Thoracic aorta (tissue), 2 donors: ENCODE measurements at places on chromosomes 7 and 10.

- DNase-seq = no peak
Observed at GRCh38 chr7:23938937-23939552, 229.0 kb downstream of the STK31 start.

DNA sequence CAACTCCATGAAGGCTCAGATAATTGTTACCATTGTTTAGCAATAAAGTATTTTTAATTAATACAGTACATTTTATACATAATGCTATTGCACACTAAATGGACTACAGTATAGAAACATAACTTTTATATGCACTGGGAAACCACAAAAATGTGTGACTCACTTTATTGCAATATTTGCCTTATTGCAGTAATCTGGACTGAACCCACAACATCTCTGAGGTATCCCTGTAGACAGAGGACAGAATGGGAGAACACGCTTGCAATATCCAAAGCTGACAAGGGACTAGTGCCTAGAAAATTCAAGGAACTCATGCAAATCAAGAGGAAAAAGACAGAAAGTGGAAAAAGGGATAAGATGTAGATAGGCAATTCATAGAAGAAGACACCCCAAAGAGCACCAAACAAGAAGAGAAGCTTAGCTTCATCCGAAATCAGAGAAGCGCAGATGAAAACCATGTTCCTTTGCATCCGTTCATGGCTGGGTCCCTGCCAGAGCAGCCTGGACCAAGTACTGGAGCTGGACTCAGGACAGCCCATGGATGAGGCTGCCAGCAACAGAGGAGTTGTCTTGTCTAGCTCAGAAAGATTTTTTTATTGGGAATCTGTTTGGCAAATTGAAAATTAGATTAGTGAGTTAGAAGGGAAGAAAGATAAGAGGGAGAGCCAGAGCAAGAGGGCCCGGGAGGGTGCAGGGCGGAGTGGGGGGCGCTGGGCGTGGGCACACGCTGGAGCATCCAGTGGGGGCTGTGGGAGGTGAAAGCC lies 16.0 kb upstream of the GALNTL5 start:
- no peak for DNase-seq

- DNase-seq = peak; percentile 18
Observed at GRCh38 chr10:10605551-10606081, 412.1 kb upstream of the CELF2 start.

DNA sequence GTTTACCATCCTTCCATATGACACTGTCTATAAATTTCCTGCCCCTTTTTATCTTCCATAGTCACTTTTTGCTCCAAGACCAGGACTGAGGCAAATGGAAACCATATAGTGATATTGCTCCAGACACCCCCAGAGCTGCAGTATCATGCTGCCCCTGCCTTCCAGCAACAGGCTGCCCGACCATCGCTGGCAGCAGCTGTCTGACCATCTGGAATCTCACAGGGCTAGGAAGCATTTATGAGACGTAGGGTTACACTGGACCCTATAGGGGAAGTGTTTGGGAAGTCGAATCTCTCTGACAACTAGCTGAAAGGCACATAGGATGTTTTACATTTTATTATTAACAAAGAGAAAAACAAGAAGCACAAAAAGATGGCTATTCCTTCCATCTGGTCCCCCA lies 19.4 kb downstream of the ENO4 start:
- DNase-seq = no peak

DNA sequence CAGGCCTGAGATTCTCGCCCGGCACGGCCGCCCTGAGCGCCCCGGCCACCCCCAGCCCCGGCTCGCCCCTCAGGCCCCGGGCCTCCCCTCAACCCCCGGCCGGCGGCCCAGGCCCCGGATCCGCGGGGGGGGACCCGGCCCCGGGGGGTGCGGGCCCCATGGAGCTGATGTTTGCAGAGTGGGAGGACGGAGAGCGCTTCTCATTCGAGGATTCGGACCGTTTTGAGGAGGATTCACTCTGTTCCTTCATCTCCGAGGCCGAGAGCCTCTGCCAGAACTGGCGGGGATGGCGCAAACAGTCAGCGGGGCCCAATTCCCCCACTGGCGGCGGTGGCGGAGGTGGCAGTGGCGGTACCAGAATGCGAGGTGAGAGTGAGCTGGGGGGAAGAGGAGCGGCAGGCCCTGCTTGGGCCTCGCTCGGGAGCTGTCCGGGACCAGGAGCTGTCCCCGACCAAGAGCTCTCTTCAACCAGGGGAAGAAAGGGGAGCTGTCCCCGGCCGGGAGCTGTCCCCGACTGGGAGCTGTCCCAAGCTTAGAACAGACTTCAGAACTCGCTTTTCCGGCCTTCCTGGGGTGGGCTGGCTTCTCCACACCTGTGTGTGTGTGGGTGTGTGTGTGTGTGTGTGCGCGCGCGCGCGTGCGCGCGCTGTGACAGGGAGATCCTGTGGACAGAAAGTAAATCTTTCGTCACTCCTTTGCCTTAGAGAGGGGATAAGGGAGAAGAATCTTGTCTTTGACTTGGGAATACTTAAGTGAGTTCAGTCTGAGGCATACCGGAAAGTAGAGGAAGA lies 510 bp downstream of the ZSWIM8 start:
- no peak for DNase-seq

GRCh38 chr10:107444443-107444842 lies 279.9 kb upstream of the SORCS1 start:
- no peak for DNase-seq

GRCh38 chr10:29608062-29608461 lies 26.7 kb downstream of the SVIL start:
- no peak for DNase-seq

DNA sequence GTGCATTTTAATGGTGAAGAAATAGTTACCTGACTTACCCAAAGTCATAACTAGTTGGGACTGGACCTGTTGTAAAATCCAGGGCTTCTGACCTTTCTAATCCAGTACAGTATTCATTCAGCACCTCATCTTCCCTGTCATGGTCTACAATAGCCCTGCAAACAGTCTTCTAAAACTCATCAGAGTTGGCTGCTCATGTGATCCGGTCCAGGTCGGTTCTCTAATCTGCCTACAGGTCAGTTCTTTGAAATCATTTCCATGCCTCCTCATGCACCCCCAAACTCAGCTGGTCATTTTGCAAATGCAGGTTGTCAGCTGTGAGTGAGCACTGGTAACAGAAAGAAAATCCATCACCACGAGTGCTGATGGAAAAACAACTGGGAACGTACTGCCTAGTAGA lies 451.6 kb upstream of the GALNT17 start:
- DNase-seq = no peak

DNA sequence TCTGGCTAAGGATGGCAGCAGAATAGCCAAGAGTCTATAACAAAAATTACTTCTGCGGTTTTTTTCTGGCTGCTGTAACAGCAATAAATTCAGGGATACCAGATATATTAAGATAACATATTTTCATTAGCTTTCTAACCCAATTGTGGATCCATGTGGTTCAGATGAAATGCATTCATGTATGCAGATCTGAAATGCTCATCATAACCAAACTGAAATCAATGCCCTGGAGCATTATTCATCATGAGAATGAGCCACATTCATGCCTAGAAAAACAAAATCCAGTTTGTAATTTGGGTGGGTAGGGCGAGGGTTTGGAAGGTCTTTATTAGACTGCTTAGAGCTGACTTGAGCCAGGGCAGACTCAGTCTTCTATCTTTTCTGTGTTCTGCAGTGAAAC lies 69.8 kb upstream of the SEMA3A start:
- no peak for DNase-seq

DNA sequence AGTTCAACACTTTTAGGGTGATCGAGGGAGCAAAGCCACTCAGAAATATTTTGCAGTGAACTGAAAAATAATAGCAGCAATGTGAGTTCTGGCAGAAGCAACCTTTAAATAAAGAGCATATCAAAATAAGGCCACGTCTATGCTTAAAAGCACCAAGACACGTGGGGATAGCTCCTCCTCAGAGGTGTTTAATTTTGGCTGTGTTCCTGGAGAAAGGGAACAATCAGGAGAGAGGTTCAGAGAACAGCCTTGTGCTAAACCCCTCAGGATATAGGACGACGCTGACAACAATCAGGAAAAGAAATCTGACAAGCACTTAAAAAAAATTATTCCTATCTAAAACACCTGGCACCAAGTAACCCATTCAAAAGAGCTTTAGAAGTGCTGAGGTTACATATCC lies 471.9 kb upstream of the CELF2 start:
- DNase-seq = no peak

- no peak for DNase-seq
Observed at GRCh38 chr7:98852826-98853225, 17.0 kb downstream of the TMEM130 start.

GRCh38 chr7:127207806-127208205 lies 44.9 kb downstream of the GRM8 start:
- no peak for DNase-seq

GRCh38 chr10:99698504-99699080 lies 33.3 kb downstream of the COX15 start:
- no peak for DNase-seq

- DNase-seq = no peak
Observed at GRCh38 chr10:12540341-12540781, 191.0 kb downstream of the CAMK1D start.

GRCh38 chr10:132637477-132638129 lies 100.0 kb downstream of the INPP5A start:
- DNase-seq = no peak

GRCh38 chr10:29849886-29850285 lies 209.5 kb downstream of the JCAD start:
- DNase-seq = no peak

DNA sequence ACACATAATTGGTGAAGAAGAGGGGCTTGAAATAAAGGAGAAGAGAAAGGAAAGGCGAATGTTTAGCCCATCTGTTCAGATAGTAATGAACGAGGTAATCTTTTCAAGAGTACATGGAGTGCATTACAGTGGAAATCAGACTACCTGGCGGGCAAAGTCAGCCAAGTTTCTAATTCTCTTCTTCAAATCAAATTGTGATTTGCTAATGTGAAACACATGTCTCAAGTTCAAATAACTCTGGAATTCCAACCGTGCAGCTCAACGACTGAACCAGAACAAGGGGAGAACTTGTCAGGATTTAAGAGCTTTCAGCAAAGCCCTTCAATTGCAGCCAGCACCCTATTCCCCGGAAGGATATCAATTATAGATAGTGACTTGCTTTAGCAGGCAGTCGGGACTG lies 216.9 kb downstream of the GLI3 start:
- no peak for DNase-seq

DNA sequence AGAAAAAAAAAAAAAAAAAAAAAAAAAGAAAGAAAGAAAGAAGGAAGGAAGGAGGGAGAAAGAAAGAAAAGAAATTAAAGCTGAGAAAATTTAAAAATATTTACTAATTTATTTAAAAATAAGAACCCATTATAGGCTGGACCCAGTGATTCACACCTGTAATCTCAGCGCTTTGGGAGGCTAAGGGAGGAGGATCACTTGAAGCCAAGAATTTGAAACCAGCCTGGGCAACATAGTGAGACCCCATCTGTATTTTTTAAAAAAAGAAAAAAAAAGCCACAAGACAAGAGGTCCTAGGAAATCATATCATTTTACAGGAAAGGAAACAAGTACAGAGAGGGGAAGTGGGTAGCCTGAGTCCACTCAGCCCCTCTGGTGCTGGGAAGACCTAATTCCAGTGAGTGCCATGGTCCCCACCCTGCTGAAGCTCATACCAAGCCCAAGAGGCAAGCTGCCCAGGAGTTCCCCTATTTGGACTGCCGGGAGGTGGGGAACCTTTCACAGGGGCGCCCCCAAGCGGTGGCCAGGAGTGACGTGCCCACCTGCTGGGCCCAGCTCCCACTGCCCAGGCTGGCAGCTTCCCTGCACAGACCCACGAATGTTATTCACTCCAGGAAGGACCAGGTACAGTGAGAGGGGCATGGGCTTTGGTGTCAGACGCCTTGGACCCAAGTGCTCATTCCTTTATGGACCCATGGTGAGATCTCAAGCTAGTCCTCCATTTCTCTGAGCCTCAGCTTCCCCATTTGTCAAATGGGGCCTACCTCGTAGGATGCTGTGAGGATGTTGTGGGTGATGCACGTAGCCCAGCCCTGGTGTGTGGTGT lies 133.6 kb downstream of the ZMIZ1 start:
- no peak for DNase-seq

DNA sequence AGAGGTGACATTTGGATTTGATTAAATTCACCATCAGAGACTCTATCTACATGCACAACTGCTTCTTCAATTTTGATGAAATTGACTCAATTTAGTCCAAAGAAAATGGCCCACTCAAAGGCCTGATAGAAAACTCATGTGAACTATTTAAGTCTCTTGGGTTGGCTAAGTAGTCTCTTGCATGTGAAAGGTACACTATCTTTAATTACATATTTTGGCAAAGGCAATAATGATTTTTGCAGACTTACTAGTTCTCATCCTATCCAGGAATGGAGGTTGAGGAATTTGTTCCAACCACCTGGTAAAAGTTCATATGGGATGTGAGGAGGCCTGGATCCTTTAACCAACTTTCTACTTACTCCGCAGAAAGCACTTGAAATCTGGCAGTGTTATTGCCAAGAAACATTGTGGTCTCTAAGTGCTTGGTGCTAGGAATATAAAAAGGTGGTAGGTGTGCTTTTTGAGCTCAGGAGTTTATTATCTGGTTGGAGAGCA lies 618.6 kb upstream of the MKI67 start:
- no peak for DNase-seq

- no peak for DNase-seq
Observed at GRCh38 chr10:122308417-122309141, 37.5 kb downstream of the BTBD16 start.

- no peak for DNase-seq
Observed at GRCh38 chr7:81791568-81792518, 22.0 kb upstream of the HGF start.

DNA sequence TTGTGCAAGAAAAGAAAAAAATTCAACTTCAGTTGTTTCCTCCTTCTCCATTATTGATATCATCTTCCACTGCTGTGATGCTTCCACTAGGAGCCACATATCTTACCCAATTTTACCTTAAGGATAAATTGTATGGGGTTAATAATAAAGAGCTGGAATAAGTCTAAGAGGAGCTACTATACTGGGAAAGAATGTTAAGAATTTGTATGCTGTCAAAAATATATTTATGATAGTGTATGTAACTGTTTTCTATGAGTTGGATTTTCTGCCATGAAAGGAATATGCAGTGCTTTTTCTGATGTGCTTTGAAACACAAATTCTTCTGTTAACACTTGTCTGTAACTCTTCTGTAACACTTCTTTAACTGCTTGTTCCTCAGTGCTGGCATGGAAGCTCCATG lies 219.1 kb downstream of the VTI1A start:
- DNase-seq = no peak

- DNase-seq = no peak
Observed at GRCh38 chr7:37974711-37975110, 54.3 kb downstream of the EPDR1 start.

DNA sequence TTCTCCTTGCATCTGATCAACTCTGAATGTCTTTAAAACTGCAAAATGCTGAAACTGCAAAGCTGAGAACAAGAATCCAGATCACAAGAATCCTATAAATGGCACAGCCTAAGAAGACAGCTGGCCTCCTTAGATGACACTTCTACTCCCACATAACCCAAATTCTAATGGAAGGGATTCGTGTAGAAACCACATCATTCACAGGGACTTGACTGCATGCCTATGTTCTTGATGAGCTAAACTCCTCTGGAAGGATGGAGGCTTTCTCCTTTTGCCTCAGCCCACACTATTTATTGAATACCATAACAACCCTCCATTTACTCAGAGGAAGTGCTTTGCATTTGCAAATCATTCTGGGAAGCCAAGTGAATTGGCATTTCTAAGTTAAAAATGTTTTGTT lies 252.5 kb upstream of the VWC2 start:
- no peak for DNase-seq

- DNase-seq = no peak
Observed at GRCh38 chr7:159142730-159143129, 1.9 kb downstream of the VIPR2 start.
